SJCRH30 (cell line): ENCODE measurements at places on chromosomes 2 and 18. TPM values are rescaled to one million over a fixed set of nuclear protein-coding genes. Genes with fewer than 3 reads are reported as not detected.

GRCh38 chr18:76633588-76634269, 138.7 kb upstream of the ZNF516 start:
- H3K4me1 ChIP-seq: no peaks in the 10 kb centered on the region
- no peak overlapping the region for H3K27ac ChIP-seq

GRCh38 chr2:109324861-109325260, 195.9 kb downstream of the SH3RF3 start:
- H3K36me3 ChIP-seq: no peaks in the 10 kb centered on the region
- no peak for DNase-seq

DNA sequence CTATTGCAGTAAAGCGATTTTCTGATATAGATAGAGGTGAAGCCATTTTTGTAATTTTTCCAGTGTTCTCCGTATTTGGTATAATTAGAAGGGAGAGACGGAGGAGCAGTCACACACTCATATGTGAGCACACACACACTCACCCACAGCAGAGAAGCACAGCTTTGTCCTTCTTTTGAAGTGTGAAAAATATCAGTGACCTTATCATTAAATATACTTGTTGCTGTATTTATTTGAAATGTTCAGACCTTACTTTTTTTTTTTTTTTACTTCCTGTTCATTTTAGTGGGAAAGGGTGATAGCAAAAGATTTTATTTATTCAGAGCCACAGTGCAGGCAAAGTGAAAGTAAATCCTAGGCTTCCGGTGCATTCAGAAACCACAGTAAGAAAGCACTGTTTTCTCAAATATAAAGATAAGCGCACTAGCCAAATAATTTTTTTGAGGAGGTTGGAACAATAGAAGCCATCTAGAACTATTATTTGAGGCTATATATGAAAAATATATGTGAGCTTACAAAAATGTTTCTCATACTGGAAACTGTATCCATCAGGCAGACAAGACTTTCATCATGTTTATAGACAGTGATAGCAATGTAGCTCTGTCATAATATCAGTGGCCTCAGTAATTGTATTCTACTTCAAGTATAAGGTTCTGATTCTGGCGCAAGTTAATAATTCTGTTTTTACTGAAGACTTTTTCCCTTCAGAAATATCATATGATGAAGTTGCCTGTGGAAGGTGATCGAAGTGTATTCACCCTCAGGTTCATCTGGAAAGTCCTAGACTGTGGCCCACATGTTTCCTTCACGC, 37.2 kb downstream of the TSHZ1 start:
- H3K4me1 ChIP-seq: no peaks in the 10 kb centered on the region
- DNase-seq: no peak
- peak overlapping the region; percentile 18 for H3K4me3 ChIP-seq
- no peak overlapping the region for H3K27ac ChIP-seq
- H3K27me3 ChIP-seq: no peaks in the 10 kb centered on the region
- H3K36me3 ChIP-seq: no peaks in the 10 kb centered on the region

- DNase-seq: no peak
These were observed 308.6 kb upstream of the TNP1 start for GRCh38 chr2:217168496-217168895.

- no peak overlapping the region for H3K27ac ChIP-seq
These were observed 174.9 kb downstream of the RAB3GAP1 start for GRCh38 chr2:135226961-135227360.

DNA sequence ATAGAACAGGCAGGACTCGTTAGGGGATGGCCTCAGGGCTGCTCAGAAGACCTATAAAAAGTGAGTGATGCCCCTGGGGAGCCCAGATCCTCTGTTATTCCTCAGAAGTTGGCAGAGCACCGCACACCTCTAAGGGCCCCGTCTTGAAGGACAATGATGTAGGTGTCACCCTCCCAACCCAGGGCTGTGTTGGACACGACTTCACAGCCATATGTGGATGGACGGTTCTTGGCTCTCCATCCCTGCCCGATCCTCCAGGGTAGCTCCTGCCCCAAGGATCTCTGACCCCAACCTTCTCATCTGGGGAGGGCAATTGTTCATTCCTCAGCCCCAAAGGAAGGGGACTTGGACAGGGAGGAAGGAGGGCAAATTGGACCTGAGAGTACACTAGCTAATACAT, 246.1 kb downstream of the DYSF start:
- H3K27ac ChIP-seq: no peak overlapping the region
- no peak for DNase-seq
- H3K27me3 ChIP-seq: no peaks in the 10 kb centered on the region

DNA sequence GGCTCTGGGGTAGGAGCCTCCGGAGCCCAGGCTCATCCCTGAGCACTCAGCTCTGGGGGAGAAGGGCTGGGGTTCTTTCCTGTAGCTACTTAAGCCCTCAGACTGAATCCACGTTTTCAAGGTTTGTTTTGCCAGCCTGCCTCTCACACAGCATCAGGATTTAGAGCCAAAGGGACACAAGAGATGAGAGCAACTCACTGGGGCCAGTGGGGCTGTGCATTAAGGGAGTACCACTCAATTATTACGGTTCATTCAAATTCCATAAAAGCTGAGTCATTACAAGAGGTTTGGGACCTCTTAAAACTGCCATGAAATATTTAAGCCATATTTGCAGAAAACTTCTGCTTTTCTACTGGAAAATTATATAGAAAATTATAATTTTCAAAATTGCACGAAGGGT, 17.1 kb upstream of the SNED1 start:
- no peaks in the 10 kb centered on the region for H3K36me3 ChIP-seq
- peak overlapping the region; percentile 17; the same call in 1 of the 2 replicates for H3K27ac ChIP-seq
- no peak overlapping the region for H3K4me3 ChIP-seq
- H3K4me1 ChIP-seq: peaks cover 8% of the 10 kb centered on the region
- peak; percentile 65 for DNase-seq

DNA sequence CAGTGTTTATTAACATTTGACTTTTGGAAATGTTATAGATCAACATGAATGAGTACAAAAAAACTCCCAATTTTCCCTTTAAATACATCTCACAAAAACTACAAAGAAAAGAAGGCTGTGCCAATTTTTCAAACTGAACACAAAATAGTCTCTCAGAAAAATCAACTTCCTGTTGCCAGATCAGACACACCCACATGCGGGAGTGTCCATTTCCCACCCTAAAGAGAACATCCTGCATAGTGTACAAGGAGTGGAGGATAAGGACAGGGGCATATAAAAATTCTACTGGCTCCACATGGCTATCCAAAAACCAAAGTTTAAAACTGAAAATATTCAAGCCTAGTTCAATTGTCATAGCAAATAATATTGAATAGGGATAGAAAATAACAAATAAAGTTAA, 165.3 kb downstream of the ATAD2B start:
- H3K4me1 ChIP-seq: peaks cover 16% of the 10 kb centered on the region
- peaks cover 21% of the 10 kb centered on the region for H3K36me3 ChIP-seq
- H3K4me3 ChIP-seq: no peak overlapping the region
- DNase-seq: no peak
- H3K27me3 ChIP-seq: no peaks in the 10 kb centered on the region
- no peak overlapping the region for H3K27ac ChIP-seq

- peak; percentile 96 for DNase-seq
- peak overlapping the region; percentile 95 for H3K27ac ChIP-seq
- peaks cover 38% of the 10 kb centered on the region for H3K4me1 ChIP-seq
- H3K36me3 ChIP-seq: no peaks in the 10 kb centered on the region
These were observed 418.0 kb upstream of the TNP1 start for GRCh38 chr2:217277646-217278398.

- DNase-seq: peak; percentile 14
- H3K36me3 ChIP-seq: no peaks in the 10 kb centered on the region
- peaks cover 14% of the 10 kb centered on the region for H3K4me1 ChIP-seq
- H3K27me3 ChIP-seq: no peaks in the 10 kb centered on the region
- H3K27ac ChIP-seq: peak overlapping the region; percentile 93; the same call in 1 of the 2 replicates
These were observed 1.5 kb upstream of the MPPE1 start for GRCh38 chr18:11909591-11910026.

DNA sequence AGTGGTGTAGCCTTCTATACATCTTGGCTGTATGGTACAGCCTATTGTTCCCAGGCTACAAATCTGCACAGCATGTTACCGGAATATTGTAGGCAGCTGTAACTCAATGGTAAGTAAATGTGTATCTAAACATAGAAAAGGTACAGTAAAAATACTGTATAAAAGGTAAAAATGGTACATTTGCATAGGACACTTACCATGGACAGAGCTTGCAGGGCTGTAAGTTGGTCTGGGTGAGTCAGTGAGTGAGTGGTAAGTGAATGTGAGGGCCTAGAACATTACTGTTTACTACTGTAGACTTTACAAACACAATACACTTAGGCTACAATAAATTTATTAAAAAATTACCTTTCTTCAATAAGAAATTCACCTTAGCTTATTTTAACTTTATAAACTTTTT, 3.7 kb upstream of the MRPS9 start:
- no peak overlapping the region for H3K4me3 ChIP-seq
- no peak for DNase-seq
- H3K27me3 ChIP-seq: no peaks in the 10 kb centered on the region
- no peaks in the 10 kb centered on the region for H3K36me3 ChIP-seq

GRCh38 chr2:54015798-54016699, 45.3 kb upstream of the PSME4 start:
- no peaks in the 10 kb centered on the region for H3K36me3 ChIP-seq
- no peaks in the 10 kb centered on the region for H3K4me1 ChIP-seq
- no peak for DNase-seq
- H3K4me3 ChIP-seq: no peak overlapping the region

DNA sequence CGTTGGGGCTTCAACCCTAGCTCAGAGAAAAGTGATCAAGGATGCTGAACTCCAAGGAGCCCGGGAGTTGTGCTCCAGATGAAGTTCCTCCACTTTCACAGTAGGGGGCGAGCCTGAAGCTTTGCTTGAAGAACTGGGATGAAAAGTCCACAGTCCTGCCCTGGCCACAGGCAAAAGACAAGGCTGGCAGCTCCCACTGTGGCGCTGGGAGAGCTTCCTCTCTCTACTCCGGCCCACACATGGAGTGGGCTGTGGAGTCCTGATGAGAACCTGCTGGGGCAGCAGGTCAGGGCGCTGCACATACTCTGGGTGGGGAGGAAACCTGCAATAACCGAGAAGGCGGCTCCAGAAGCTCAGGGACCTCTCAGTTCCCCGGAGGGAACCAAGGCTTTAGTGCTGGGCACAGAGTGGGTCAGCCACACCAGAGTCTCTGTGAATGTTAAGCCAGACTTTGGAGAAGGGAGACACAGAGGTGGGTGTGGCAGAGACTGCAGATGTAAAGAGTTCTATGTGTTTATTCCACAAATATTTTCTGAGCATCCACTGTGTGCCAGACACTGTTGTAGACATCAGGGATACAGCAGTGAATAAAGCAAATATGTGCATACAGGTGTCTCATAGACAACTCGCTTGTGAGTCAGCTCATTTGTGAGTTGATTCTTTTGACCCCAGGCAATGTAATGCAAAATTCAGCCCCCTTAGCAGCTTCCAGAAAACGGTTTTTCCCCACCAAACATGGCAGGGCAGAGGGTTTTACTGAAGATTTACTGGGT, 48.0 kb upstream of the MRPL33 start:
- no peak overlapping the region for H3K27ac ChIP-seq
- no peaks in the 10 kb centered on the region for H3K27me3 ChIP-seq
- H3K4me1 ChIP-seq: peaks cover 7% of the 10 kb centered on the region; the same call in 1 of the 2 replicates

- H3K36me3 ChIP-seq: no peaks in the 10 kb centered on the region
- no peaks in the 10 kb centered on the region for H3K4me1 ChIP-seq
- no peak within 1 kb of the TSS for H3K4me3 ChIP-seq
- DNase-seq: no peak
- no peak within 1 kb of the TSS for H3K27ac ChIP-seq
- no peaks in the 10 kb centered on the region for H3K27me3 ChIP-seq
These were observed at the start of gene RNU2-63P for GRCh38 chr2:88016086-88016959. TSS of gene RNU2-63P (minus strand) at chr2:88016547.

- no peak overlapping the region for H3K27ac ChIP-seq
- H3K27me3 ChIP-seq: no peaks in the 10 kb centered on the region
- H3K4me3 ChIP-seq: no peak overlapping the region
- H3K36me3 ChIP-seq: no peaks in the 10 kb centered on the region
- DNase-seq: peak; percentile 57
These were observed 140.5 kb downstream of the TPGS2 start for GRCh38 chr18:36688020-36688965.

DNA sequence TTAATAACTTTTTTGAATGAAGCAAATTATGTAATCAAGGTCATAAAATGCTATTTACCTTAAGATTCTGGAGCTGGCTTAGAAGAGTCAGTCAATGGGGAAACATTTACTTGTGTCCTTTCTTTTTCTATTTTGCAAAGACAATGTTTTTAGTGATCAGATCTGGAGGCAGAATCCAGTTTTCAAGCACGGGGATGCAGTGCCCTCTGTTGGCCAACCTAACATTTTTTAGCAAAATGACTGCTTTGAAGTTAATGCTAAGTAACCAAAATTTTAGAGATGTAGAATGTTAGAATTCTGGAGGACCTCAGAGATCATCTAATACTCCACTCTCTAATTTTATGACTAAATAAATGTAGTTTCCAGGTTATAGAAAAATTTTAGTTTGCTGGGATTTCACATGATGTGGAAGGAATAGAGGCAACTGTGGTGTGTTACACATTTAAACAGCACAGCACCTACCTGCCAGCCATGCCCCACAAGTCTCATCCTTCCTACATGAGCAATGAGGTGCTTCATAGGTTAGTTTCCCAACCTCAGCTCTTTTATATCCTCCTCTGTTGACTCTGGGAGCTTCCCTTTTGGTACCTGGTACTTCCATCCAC, 23.6 kb upstream of the SLC9A4 start:
- H3K4me1 ChIP-seq: no peaks in the 10 kb centered on the region
- no peak overlapping the region for H3K27ac ChIP-seq
- no peak overlapping the region for H3K4me3 ChIP-seq
- peak; percentile 9 for DNase-seq

DNA sequence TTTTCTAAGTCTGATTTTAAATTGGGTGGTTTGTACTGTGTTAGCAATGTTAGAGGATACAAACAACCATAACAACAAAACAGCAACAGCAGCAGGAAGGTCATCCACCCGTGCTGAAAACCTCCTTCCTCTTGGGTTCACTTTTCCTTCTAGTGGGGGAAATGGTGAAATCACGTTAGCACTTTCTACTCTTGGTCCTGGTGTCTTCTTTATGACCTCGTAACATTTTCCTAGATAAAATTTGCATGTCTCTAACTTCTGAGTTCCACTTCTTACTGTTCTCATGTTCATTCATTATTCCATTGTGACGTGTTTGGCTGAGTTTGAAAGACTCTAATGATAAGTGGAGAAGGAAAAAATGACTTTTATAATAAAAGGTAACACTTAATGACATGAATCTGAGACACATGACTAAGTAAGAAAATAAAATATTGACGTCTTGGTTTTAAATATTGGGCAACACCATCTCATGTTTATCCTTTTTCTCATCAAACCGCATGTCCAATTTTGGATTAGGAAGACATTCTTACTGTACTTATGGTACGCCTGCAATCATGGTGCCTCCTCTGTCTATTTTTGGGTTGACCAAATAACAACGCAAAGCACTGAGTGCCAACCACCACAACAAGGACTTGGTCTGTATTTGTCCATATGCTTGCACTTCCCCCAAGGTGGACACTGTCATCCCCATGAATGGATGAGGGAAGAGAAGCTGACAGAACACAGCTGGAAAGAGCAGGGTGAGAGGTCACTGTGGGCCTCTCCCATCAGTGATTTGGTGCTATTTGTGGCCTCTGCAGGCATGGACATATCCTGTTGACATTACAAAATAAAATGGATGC, 25.7 kb upstream of the IL1R1 start:
- DNase-seq: no peak
- no peak overlapping the region for H3K27ac ChIP-seq
- H3K36me3 ChIP-seq: no peaks in the 10 kb centered on the region

TNP1 gene
- total RNA-seq: not detected in 2 replicates

THSD7B gene
- 0.18 and 0.25 TPM in 2 replicates for total RNA-seq

FIGLA gene
- total RNA-seq: not detected in 2 replicates

FAP gene
- total RNA-seq: 1.1 and 3.6 TPM in 2 replicates

KCNS3 gene
- total RNA-seq: 90.2 and 98.4 TPM in 2 replicates

L3MBTL4 gene
- not detected in 2 replicates for total RNA-seq

TAF1B gene
- total RNA-seq: 27.6 and 40.5 TPM in 2 replicates
